ENCODE measurements at places on chromosomes 6 and 20.

- no peak for DNase-seq
Observed at GRCh38 chr20:1505361-1505760, 14.1 kb upstream of the SIRPB2 start.

DNA sequence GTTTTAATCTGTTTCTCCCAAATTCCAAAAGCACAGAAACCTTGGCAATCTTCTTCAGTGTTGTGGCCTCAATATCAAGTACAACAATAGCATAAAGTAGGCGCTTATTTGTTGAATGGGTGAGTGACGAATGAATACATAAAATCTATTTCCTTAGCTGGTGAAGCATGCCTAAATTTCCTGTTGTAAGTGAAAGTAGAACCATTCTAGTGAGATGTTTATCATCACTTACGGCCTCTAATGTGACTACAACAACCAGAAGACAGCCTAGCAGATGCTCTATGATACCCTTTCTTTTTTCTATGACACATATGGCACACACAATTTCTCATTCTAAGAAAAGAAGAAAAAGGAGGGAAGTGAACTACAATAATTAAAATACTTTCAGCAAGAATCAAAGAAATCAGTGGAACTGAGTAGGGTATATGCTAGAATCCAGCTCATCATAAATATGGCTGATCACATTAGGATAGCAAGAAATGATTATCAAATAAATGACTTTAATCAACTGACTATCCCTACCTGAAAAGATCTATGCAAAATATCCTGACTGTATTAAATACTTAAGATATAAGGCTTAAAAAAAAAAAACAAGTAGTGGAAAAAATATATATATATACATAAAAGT lies 67.4 kb downstream of the BTBD9 start:
- no peak for DNase-seq

DNA sequence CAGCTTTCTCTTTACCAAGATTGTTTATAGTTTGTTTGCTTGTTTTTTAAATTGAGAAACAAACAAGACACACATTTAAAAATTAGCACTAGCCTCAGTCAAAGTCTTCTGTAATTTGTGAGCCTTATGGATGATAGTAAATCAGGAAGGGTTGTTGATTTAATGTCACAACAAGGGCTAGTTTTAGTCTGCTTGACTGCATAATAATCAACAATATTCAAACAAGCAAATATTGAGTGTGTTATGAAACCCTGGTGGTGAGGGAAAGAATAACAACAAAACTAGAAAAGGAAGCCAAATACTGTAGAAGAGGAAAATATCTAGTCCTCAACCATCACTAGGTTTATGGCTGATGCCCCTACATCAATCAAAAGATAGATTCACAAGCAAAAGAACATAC lies 228.6 kb downstream of the TBC1D7 start:
- DNase-seq, result no peak

- DNase-seq, result no peak
Observed at GRCh38 chr6:107819964-107820337, 4.2 kb downstream of the SCML4 start.

GRCh38 chr6:127342296-127342945 lies 988 bp downstream of the ECHDC1 start:
- no peak for DNase-seq

DNA sequence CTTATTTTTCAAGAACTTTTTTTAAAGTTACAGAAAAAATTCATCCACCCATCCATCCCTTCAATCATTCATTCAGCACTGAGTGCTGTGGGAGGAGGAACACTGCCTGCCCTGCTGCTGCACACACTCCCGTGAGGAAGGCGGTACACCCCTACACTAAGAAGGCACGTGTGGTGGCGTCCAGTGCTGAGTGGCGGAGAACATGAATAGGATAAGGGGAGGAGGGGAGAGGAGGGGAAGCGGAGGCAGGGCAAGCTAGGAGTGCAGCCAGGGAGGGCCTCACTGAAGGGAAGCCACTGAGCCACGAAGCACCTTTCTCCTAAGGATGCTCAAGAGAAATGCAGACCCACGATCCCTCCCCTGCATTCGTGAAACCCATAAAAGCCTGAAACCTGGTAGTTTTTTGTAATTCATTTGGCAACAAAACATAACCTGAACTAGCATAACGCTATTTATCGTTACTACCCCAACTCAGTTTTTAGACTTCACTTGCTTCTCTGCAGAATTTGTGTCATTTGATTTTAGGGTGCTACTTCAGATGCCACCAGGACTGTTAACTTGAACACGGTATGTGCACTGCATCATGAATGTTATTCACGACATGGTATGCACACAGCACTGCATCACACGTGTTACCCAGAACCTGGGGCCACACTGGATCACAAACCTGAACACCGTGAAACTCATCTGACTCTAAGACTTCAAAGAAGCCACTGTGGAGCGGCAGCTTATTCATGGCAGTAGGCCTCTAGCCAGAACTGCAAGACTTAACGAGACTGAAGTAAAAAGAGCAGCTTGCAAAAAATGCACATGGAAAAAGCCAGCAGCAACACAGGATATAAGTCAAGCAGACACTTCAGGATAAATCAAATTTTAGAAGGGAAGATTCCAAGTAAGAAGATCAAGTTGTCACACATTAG lies 3.5 kb downstream of the RNASET2 start:
- no peak for DNase-seq

GRCh38 chr6:44169154-44169553 lies 10.5 kb downstream of the CAPN11 start:
- no peak for DNase-seq

GRCh38 chr6:89357390-89357789 lies 4.9 kb upstream of the UBE2J1 start:
- no peak for DNase-seq

DNA sequence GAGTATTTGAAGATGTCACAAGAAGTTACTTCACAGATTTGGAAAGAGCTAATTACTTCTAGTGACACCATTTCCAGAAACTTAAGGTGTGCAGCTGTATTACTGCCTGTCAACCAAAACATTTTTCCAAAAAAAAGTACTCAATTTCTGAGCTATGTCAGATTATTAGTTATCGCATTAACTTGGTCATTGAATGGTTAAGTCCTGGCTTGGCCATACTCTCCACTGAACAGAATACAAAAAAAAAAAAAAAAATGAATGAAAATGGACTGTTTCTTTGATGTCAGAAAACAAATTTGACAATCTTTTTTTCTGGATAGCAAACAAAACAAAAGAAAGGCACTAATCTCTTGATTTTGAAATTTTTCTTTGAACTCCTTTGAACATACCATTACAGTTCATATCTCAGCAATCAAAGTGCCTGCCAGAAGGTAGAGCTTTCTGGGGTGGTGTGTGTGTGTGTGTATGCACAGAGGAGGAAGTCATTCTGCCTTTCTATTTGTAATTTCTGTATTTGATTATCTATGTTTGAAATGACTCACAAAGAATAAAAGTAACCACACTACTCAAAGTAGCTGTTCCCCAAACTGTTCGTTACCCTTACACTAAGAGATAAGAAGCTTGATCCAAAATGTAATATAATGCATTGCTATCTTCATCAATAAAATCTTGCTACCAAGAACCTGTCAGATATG lies 210.8 kb upstream of the FUT9 start:
- DNase-seq, result no peak

DNA sequence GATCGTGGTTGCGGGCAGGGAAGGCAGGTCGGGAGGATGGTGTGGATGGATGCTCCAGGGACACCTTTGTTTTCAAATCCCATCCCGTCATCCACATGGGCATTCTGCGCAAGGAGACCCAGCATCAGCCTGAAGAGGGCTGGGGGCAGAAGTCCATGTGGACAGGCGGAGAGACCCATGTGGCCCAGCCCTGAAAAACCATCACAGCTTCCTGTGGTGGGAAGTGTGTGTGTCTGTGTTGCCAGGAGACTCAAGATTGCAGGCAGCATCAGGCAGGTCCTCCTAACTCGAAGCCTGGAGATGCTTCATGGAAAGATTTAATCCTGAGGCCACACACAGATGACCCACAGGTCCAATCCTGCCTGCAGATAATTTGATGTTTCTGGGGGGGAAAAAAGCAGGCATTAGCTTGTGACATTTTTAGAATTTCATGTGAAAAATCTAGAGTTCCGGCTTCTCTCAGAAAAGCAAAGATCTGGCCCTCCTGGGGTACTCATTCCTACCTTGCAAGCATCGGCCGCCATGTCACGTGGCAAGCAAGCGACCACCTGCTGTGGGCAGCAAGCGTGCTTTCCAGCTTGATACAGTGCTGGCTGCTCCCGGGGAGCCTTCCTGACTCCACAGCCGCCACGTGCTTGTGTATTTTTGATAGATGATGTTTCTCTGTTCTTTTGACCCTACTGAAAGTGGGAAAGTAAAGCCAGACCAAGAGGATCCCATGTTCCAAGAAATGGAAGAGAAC lies 25.8 kb downstream of the BCAS4 start:
- no peak for DNase-seq

GRCh38 chr20:57244627-57245214 lies 21.7 kb downstream of the BMP7 start:
- DNase-seq, result no peak

- DNase-seq, result no peak
Observed at GRCh38 chr6:21402368-21402767, 191.2 kb upstream of the SOX4 start.

- no peak for DNase-seq
Observed at GRCh38 chr6:99543968-99544367, 24.5 kb downstream of the CCNC start.

- no peak for DNase-seq
Observed at GRCh38 chr20:38297916-38298674, 5.9 kb upstream of the BPI start.

DNA sequence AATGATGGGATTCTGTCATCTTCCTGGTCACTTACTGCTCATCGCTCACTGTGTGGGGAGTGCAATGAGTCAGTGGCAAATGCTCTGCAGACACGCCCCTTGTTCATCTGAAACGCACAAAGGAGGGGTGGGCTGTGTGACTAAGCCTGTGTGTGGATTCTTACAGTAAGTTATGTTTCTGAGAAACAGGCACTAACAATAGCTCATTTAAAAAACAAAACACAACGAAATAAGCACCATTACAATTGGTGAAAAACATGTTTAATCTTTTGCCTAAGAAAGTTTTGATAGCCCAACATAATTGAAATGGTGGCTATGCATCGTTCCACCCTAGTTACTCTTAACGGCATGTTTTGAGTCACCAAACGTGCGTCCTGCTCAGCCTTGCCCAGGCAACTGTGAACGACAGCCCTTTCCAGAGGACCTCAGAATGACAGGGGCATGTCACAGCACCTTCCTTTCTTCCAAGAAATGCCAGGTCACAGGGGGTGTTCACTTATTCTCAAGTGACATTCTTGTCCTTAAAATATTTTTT lies 118.4 kb upstream of the SGK1 start:
- DNase-seq, result no peak
